Coronary artery (tissue), 2 donors: ENCODE measurements at places on chromosomes 12 and 14.

DNA sequence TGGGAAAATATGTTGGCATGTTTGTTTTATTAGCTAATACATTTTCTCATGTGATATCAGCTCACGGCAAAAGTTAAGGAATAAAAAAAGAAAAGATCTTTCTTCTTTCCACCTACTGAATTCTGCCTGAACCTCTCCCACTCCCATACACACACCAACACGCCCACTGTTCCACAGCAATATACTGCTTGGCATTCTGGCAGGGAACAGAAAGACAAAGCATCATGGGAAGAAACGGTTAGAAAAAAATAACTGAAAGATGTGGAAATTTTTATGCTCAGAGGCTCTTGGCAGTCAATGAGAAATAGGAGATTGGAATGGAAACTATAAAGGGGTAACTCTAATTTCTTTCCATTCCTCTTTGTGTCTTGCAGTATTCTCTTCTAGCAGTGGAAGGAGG, 268.5 kb downstream of the FOXG1 start:
- no peak for DNase-seq

DNA sequence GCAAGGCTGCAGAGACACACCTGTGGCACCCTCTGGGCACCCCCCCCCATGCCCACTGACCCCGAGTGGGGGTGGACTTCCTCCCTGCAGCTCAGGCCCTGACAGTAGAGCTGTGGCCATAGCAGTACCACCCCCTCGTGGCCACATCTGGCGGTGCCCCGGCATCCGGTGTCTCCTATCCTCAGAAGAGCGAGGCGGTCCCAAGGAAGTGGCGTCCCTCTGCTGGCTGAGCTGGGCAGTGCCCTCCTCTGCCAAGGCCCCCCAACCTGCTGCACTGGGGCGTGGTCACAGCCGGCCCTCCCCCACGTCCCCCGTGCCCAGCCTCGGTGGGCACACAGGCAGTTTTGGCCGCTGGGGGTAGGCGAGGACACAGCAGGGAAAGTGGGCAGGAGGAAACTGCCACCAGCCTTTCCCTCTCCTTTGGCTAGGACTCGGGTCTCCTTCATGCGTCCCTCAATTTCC, 6.0 kb upstream of the SLC6A12 start:
- no peak for DNase-seq

GRCh38 chr14:54640506-54640905, 73.6 kb downstream of the SAMD4A start:
- DNase-seq: no peak

GRCh38 chr14:91138511-91139359, 24.9 kb downstream of the DGLUCY start:
- no peak for DNase-seq

- no peak for DNase-seq
Measured at GRCh38 chr12:89179245-89179644, 173.1 kb downstream of the DUSP6 start.

DNA sequence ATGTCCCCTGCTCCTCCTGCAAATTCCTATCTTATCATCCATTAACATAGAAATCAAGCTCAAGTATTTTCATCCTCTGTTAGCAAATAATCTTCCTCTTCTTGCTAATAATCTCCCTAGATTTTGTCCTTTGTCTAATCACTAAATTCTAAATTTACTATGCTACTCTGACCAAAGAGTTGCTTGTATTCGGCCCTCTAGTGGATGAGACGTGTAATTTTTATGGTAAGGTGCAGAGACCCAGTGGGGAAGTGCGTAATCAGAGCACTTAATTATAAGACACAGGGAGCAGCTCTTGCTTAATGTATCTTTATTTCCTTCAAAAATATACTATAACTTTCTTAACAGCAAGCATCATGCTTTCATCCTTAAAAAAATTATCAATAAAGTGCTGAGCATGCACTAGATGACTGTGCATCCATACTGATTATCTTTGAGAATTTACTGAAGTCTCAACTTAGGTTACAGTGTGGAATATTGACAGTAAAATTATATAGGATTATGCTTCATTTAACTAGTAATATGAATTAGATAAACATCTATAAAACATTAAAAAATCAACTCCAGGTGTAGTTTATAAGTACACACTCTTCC, 212.6 kb downstream of the SLC16A7 start:
- no peak for DNase-seq
